Heart right ventricle (tissue), 16 donors: ENCODE measurements at places on chromosomes 3 and 15.

- DNase-seq, result no peak
These were observed 4.4 kb upstream of the RPL32 start for GRCh38 chr3:12845811-12846210.

DNA sequence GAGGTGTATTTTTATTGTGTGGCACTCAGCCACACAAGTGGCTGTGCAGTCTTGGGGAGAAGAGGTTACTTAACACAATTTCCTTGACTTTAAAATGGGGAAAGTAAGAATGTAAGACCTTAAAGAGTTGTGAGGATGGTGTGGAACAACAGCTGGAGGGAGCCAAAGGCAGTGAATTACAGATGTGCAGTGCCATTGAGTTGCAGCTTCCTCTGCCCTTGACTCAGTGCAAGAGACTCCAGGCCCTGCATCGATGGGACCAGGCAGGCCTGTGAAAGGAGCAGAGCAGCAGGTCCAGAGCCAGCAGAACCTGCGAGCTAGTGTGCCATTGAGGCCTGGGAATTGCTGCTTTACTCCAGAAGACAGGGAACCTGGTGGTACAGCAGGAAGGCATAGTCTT lies 27.2 kb downstream of the EEFSEC start:
- DNase-seq, result no peak

DNA sequence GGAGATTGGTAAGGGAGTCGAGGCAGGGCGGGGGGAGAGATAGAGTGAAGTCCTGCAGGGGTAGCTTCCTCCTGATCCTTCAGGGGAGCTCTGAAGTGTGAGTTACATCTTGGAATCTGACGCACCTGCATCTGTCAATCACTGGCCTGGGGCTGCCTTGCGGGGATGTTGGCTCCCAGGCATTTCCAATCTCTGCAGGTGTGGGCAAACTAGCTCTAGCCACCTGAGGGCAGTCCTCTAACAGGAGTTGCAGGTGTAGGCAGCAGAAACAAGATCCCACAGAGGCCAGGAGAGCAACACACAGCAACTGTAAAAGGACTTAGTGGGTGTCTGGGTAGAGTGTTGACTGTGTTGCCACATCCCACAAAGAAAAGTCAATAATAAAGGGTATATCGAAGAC lies 63.6 kb downstream of the ZNF621 start:
- no peak for DNase-seq

- DNase-seq, result no peak
These were observed 907 bp downstream of the PLXNA1 start for GRCh38 chr3:126983653-126984390.

GRCh38 chr3:167835953-167836352 lies 100.4 kb downstream of the SERPINI1 start:
- no peak for DNase-seq

- DNase-seq, result no peak
These were observed 223.1 kb downstream of the RPLP1 start for GRCh38 chr15:69675731-69676130.

- DNase-seq, result no peak
These were observed 111.1 kb downstream of the TPRA1 start for GRCh38 chr3:127479449-127479848.

- no peak for DNase-seq
These were observed 9.7 kb upstream of the CHST2 start for GRCh38 chr3:143109861-143110260.

DNA sequence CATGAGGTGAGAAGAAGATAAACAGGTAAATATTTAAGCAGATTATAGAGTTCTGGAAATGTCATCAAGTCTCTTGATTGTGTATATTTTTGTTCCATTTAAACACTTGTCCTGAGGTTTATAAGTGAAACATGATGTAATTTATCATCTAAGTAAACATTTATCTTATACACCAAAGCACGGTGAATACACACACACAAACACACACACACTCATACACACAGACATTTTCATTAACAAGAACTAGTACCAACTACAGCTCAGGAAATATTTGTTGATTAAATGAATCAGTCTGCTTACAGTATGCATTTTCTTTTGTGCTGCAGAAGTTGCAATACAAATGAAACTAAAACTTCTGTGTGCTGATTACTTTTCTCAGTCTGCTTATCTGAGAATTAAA lies 357.3 kb downstream of the ZBTB20 start:
- DNase-seq, result no peak
